EH (cell line): ENCODE measurements at places on chromosomes 5 and 9.

DNA sequence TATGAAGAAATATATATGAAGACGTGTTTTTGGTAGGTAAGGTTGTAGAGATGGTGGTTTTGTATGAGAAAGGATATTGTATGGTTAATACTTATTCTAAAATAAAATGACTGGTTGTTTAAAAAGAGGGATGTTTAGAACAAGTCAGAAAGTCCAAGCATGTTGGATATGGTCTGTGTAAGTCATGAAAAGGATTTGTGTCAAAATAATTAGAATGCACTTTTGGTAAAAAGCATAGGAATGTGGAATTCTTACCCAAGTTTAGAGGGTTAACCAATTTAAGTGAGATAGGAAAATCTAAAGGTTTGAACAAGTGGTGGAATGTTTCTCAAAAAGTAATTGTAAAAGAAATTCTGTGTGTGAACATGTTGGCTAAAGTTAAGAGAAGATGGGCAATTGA is 1556.5 kb upstream of the C9orf72 start:
- no peak for DNase-seq

- no peak for DNase-seq
Observed at GRCh38 chr5:168401226-168401625, 85.0 kb upstream of the RARS1 start.

DNA sequence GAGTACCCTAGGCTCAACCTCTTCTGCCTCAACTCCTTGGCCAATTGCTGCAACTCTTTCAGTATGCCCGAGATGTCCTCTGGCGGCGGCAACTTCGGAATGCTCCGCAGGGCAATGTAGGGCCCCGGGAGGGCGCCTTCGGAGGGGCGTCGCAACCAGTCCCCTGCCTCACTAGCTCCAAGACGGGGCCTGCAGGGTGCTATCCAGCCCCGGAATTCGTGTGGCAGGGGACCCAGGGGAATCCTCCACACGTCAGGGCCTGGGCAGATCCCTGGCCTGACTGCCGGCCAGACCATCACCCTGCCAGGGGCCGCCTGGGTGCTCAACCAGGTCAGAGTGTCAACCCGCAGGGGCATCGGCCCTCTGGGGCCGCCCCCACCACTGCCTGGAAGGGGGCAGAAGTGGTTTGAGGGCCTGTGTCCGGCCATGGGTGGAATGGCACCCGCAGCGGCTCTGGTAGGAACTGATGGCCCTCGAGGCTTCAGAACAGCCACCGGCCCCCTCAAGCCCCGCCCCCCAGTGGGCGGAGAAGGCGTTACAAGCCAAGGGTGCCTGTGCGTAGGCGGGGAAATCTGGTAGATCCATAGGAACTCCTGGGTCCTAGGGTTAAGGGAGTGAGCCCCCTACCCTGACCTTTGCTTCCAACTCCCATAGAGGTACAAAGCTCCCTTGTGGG is at the start of gene POU5F2:
POU5F2 (minus strand) TSS at position 465 of the 676 bp plus-strand sequence; CDS start at position 428, 37 bp downstream.
- no peak for DNase-seq

DNA sequence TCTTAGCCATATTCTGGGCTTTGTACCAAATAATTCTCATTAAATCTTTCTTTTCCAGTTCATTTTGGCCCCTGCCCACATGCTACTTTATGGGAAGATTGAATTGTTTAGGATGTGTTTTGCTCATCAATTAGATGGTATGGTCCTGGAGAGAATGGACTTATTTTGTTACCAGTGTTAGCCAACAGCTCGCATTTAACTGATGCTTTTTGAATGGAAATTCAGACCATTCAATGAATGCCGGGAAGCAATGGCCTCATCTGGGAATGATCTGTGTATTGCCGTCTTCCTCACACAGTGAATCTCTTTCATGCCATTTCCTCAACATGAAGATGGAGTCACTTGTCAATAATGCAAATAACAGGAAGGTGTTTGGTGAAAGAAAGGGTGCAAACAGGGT is 370.6 kb upstream of the PIK3R1 start:
- DNase-seq: no peak

GRCh38 chr9:76720245-76720644 is 44.0 kb upstream of the PCA3 start:
- DNase-seq: no peak

- no peak for DNase-seq
Observed at GRCh38 chr5:90824436-90824835, 265.8 kb downstream of the ADGRV1 start.

- DNase-seq: no peak
Observed at GRCh38 chr9:237858-238345, 23.2 kb downstream of the DOCK8 start.

DNA sequence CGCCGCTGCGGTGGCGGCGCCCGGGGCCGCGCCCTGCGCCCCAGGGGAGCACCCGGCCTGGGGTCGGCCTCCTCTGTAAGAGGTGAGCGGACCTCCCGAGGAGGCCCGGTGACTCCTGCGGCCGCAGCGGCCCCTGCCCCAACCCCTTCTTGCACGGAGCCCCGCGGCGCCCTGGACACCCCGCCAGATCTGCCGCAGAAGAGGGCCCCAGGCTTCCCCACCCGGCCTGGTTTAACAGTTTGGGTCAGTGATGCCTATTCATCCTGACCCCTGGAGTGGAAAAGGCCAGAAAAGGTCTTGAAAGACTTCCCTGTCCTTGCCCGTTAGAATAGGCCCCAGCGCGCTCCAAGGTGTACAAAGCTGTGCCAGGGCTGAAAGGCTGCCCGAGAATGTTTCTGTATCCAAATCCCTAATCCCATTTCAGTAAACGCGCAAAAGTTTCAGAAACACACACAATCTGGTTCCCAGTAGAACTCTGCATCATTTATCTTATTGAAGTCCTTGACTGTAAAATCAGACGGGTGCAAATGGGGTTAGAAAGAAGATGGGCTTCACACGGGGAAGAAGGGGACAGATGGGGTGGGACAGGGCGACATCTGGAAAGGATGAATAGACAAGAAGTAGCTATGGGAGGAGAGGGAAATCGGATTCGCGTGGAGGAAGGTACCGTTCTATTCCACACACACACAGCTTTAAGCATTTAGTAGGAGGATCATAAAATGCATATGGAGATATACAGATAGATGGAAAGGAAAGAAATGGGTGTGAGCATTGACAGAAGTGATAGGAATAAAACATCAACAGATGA is 1.1 kb upstream of the SSBP2 start:
- DNase-seq: no peak

DNA sequence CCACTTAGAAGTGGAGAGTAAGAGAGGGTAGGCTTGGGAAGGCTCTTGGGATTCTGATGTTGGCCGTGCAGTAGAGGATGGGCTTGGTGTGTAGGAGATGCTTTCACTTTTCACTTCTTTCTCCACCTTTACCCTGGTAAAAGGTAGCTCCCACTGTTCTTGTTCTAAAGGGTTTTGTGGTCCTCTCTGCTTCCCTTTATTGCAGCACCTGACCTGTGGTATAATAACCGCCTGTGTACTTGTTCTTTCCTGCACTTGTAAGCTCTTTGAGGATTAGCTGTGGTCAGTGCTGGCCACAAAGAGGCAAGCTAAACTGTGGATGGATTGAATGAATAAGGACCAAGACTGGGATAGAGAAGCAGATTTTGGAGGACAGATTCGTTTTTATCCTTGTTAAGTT is 25.2 kb downstream of the KDM4C start:
- DNase-seq: no peak

DNA sequence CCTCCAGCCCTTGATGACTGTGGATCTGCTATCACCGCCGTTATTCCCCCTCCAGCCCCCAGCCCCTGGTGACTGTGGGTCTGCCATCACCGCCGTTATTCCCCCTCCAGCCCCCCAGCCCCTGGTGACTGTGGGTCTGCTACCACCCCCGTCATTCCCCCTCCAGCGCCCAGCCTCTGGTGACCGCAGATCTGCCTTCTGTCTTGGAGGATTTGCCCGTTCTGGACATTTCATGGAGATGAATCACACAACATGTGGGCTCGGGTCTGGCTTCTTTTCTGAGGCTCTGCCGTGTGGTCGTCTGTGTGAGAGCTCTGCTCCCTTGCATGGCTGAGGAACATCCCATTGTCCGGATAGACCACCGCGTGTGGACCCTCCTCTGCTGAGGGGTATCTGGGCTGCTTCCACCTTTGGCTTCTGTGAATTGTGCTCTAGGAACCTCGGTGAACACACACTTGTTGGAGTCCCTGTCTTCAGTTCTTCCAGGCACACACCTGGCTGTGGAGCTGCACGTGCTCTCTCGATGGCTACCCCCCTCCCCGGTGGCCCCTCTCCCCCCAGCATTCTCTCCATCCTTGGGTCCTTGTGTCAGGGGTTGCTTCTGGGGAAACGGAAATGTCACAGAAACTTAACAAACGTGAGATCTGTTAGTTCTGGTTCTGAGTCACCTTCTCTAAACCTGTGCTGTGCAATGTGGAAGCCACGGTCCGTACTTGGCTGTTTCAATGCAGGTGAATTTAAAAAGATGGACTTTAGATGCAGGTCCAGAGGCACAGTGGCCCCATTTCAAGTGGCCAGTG is 105.3 kb upstream of the COL5A1 start:
- DNase-seq: peak; percentile 88

DNA sequence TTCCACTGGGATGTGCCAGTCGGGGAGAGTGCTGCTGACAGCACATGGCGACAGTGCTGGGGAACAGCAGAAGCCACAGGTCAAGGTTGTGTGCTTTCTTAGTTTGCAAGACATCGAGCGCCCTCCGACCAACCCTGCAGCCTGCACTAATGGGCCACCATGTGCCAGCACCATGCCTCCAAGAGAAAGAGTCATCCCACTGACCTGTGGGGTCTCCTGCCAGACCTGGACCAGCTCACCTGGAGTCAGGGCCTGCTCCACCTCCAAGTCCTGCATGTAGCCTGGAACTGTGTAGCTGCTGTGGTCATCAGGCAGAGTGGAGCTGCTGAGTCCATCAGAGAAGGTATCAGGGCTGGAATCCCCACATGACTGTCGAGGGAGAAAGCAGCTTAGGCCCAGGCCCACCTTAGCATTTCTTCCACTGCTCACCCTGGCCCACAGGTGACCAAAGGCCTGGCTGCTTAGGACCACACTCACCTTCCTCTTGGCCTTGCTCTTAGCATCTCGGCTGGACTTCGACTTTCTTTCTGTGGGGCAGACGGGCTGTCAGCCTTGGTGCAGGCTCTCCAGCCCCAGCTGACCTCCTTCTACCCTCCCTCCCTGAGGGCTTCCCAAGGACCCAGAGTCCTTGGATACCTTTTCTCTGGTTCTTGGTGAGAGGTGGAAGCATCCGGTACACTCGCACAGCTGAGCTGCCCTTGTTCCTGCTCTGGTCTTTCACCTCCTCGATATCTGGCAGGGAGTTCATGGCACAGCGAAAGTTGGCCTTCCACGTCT is 4.1 kb downstream of the IRF1 start:
- DNase-seq: no peak

DNA sequence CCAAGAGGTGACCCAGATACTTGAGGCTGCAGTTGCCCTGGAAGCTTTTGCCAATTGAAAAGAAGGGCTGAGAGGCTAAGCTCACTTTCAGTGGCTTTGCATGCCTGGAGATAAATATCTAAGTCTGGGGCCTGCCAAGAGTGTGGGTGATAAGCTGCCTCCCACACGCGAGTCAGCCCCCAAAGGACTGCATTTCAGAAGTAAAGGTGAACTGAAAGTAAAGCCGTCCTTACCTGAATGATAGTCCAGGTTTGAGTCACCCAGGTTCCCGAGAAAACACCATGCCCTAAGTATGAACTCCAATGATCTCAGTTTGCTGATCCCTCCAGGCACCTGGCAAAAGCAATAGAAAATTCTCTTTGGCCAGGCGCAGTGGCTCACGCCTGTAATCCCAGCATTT is 22.5 kb upstream of the N4BP3 start:
- DNase-seq: no peak

- no peak for DNase-seq
Observed at GRCh38 chr5:17227868-17228267, 10.4 kb downstream of the BASP1 start.

DNA sequence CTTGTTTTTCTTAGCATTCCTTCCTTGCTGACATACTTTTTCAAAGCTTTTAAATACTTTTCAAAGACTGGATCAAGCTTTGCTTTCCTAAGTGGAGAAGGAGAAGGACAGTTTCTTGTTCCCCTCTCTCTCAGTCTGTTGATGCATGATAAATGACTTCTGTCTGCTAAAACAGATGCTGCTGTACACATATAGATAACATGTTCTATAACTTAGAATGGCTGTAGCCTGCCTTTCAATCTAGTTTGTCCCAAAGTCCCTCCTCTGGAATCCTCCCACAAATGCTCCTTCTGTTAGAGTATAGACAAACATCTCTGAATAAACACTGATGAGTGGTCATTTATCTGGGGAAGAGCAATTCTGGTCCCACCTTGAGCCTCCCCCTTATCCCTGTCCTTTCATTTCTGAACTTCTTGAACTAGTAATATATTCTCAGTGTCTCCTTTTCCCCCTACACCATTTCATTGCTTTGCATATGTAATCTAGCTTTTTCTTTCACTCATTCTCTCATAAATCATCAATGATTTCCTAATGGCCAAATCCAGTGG is 5.4 kb upstream of the HEMGN start:
- DNase-seq: no peak

DNA sequence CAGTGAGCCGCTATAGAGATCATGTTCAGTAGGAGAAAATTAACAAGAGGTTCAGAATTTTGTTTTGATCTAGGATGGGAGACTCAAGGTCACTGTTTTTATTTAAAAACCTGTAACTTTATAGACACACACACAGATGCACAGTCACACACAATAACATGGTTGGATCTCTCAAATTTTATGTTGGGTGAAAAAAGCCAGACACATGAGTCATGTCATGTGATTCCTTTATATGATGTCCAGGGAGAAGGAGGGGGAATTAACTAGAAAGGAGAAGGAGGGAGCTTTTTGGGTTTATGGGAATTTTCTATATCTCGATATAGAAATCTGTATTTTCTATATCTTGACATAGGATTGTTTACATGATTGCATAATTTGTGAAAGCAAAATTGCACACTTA is 17.1 kb downstream of the C6 start:
- peak; percentile 10 for DNase-seq

- no peak for DNase-seq
Observed at GRCh38 chr9:117116084-117116483, 298.8 kb downstream of the ASTN2 start.

GRCh38 chr9:113524468-113524867 is 60.9 kb downstream of the RGS3 start:
- DNase-seq: no peak

DNA sequence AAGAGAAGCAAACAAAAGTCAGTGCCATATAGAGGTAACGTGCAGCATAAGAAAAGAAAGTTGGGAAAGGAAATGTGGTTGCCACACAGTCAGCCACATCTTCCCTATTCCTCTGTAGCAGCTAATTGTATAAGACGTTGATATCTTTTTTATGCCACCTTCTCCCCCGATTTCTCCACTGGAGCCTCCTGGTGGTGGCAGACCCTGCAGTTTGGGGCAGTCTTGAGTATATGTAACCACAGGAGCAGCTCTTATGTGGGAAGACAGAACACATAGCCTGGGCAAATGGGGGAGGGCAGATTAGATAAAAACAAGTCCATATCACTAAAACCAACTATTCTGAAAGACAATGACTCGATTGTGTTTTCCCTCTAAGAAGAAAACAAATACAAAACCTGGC is 99.7 kb downstream of the PLCXD3 start:
- DNase-seq: no peak

GRCh38 chr5:61941637-61942036 is 364.4 kb upstream of the KIF2A start:
- DNase-seq: no peak

- no peak for DNase-seq
Observed at GRCh38 chr5:125699860-125700259, 723.3 kb upstream of the GRAMD2B start.
